OCI-LY7 (cell line): ENCODE measurements at places on chromosomes 13 and 19. TPM values are rescaled to one million over a fixed set of nuclear protein-coding genes. Genes with fewer than 3 reads are reported as not detected.

Gene SMAD9
- 10.3 and 13.1 TPM in 2 replicates for total RNA-seq

Gene COL4A1
- 0.06 and 0.39 TPM in 2 replicates for total RNA-seq

Gene MBD3L2
- not detected in 2 replicates for total RNA-seq

Gene CLDND2
- total RNA-seq = 1.4 and 1.9 TPM in 2 replicates

Gene CYP2S1
- not detected in 2 replicates for total RNA-seq

Gene GJB2
- not detected in 2 replicates for total RNA-seq

Gene STRN4
- 68.0 and 77.3 TPM in 2 replicates for total RNA-seq

Gene ANKRD24
- total RNA-seq = 4.4 and 4.8 TPM in 2 replicates

Gene CAPN12
- 2.6 and 3.7 TPM in 2 replicates for total RNA-seq

Gene FFAR1
- 9.8 and 11.6 TPM in 2 replicates for total RNA-seq

Gene OR4F17
- total RNA-seq = 0.88 TPM in 1 of 2 replicates, not detected in the other

Gene RNF113B
- total RNA-seq = not detected in 2 replicates

Gene GPR4
- total RNA-seq = not detected in 2 replicates

Gene GPR12
- total RNA-seq = not detected in 2 replicates

Gene ZNF534
- total RNA-seq = not detected in 2 replicates

Gene CCNA1
- total RNA-seq = not detected in 2 replicates

Gene CLEC4M
- total RNA-seq = not detected in 2 replicates

Gene SIGLEC9
- total RNA-seq = not detected in 2 replicates

Gene PCDH8
- not detected in 2 replicates for total RNA-seq

Gene PINLYP
- 0.40 and 0.81 TPM in 2 replicates for total RNA-seq

Gene LILRA1
- total RNA-seq = not detected in 2 replicates

Gene DCT
- not detected in 2 replicates for total RNA-seq

Gene LYPD3
- total RNA-seq = 0.42 TPM in 1 of 2 replicates, not detected in the other

Gene DAND5
- 0.77 and 0.84 TPM in 2 replicates for total RNA-seq

Gene PRRG2
- 2.4 TPM in 2 replicates for total RNA-seq

Gene KLK15
- not detected in 2 replicates for total RNA-seq

Gene ZNF90
- 27.0 and 27.6 TPM in 2 replicates for total RNA-seq
